ENCODE measurements at places on chromosomes 16 and 17. TPM values are rescaled to one million over a fixed set of nuclear protein-coding genes. Genes with fewer than 3 reads are reported as not detected.

The TPSAB1 gene
- 2.1 TPM for total RNA-seq

The CCL4 gene
- total RNA-seq, result not detected

The WSCD1 gene
- not detected for total RNA-seq

The BAIAP3 gene
- 10.3 TPM for total RNA-seq

The LPO gene
- not detected for total RNA-seq

The SSTR5 gene
- total RNA-seq, result not detected

The CSF3 gene
- not detected for total RNA-seq

The STAT5B gene
- total RNA-seq, result 30.9 TPM

The CD300LG gene
- not detected for total RNA-seq

The TBC1D3C gene
- not detected for total RNA-seq

The SCGB1C2 gene
- total RNA-seq, result not detected

The ZNF423 gene
- not detected for total RNA-seq

The ALDOA gene
- total RNA-seq, result 1,410 TPM

DNA sequence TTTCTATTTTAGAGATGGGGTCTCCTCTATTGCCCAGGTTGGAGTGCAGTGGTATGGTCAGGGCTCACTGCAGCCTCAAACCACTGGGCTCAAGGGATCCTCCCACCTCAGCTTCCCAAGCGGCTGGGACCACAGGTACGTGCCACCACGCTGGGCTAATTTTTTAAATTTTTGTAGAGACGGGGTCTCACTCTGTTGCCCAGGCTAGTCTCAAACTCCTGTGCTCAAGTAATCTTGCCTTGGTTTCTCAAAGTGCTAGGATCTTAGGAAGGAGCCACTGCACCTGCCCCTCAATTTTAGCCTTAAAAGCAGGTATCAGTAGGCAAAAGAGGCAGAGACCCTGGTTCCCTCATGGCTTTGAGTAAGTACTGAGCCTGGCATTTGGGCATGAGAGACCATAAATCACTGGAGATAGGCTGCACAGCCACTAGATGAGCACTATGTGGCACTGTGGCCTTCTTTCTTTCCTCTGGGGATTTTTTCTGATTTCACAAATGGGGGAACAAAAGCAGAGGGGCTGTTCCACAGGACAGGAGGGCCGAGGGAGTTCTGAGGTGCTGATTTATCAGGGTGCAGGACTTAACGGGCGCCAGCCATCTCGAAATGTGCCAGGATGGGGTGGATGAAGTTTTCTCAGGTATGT lies 82.2 kb downstream of the PLXDC1 start:
- peak; percentile 78 for DNase-seq

- DNase-seq, result no peak
These were observed 130.2 kb downstream of the MYO1D start for GRCh38 chr17:32746698-32747097.

DNA sequence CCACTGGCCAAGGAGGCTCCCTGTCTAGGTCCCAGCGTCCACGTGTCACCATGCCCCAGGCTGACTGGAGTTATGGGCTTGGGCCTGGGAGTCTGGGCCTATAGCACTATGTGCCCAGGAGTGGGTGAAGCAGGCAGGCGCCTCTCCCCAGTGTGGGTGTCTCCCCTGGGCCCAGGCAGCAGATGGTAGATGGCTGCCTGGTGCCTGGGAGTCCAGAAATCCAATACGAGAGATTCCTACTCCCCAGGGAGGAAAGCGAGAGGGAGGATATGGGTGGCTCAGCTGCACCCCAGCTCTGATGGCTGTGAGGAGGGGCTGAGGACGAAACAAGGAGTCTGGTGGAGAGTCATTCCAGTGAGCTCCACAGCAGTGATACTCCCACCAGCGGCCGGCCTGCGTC lies 5.0 kb downstream of the KCNH6 start:
- DNase-seq, result no peak

DNA sequence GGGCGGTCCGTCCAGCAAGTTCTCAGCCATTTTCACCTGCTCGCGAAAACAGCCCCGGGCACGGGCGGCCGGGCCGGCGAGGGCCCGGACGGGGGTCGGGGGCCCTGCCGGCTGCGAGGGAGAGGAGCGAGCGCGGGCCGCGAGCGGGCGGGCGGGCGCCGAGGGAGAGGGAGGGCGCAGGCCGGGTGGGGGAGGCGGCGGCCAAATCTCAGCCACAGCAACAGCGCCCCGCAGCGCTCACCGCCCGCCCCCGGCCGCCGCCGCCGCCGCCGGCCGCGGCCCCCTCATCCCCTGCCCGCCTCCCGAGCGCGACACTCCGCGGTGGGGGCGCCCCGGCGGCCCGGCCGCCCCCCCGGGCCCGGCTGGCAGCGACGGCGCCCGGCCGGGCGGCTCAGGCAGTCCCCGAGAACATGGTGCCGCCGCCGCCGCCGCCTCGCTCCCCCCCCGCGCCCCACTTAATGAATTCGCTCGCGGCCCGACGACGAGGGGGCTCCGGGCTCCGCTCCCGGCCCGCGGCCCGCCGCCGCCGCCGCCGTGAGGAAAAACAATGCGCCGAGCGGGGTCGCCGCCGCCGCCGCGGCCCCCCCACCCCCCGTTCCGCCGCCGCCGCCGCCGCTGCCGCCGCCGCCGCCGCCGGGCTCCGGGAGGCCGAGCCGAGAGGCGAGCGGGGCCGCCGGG lies 487 bp downstream of the CREBBP start:
- DNase-seq, result peak; percentile 26

DNA sequence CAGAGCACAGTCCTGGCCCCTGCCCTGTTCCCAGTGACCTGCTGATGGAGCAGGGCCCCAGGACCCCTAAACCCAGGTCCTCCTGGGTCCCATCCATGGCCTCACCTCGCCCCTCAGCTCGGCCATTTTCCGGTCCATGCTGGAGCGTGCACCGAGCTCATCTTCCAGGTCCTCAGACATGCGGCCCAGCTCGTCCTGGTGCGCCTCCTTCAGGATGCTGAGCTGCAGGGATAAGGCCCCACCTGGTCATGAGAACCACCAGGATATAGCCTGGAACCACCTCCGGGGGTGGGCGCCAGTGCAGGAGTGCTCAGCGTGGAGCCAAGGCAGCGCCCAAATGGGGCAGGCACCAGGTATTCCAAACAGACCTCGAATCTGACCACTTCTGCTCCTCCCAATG lies 17.9 kb downstream of the CCDC102A start:
- DNase-seq, result no peak

DNA sequence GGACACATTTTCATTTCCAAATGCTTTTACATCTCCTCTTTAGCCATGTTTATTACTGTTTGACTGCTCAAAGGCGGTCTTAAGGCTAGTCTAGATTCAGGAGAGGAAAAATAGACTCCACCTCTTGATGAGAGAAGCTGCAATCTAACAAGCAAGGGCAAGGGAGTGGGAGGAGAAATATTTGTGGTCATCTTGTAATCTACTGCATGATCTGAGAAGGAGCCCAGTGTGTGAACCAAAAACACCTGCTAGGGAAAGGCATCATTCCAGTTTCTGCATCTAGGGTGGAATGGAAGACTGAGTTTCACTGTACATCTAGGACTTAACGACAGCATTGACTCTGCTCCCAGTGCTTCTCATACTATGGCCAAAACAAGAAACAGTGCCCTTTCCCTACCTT lies 232.2 kb upstream of the HS3ST3A1 start:
- DNase-seq, result peak; percentile 18

DNA sequence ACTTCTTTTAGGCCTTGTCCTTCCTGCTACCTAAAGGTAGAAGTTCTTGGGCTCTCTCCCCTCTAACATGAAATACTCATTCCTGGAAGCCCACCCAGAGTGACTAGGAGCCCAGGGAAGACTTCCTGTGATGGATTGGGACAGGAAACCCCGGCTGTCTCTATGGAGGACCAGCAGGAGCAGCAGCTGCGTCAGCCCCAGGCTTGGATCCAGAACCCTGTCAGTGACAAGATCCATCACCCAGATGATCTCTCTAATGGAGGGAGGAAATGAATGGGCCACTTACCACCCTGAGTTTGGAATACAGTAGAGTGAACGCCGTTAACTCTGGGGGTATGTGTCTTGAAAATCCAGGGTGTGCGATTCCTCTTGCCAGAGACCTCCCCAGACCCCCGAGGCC lies 195.7 kb upstream of the WSCD1 start:
- DNase-seq, result peak; percentile 46

GRCh38 chr17:42045719-42046118 lies 4.7 kb downstream of the C17orf113 start:
- DNase-seq, result no peak

DNA sequence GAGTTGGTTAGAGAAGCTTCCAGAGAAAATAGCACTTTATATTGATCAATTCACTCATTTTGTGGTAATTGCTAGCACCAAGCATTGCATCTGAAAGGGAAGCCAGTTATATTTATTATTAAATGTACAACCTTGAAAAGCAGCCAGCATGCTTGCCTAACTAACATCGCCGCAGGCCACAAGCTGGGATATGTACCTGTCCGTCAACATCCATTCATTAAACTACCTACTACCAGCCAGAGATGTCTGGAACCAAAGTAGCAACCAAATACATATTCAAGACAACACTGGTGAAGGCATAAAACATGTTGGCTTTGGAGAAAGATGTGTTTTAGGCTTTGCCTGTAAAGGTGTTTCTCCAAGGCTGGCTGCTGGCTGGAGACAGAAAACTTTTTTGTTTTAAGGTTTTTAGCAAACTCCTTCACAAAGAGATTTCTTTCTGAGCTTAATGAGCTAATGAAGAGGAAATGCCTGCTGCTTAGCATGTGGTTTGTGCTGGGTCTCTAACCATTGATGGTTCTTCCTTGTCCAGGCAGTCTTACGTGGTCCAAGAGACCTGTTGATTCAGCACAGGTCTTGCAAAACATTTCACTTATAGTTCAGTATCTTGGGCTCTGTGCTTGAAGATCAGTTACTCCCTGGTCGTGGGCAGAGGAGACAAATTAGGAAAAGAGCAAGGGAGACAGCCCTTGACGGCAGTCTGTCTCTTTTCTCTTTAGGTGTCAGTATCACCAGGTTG lies 3.1 kb downstream of the ITPRIPL2 start:
- DNase-seq, result no peak

DNA sequence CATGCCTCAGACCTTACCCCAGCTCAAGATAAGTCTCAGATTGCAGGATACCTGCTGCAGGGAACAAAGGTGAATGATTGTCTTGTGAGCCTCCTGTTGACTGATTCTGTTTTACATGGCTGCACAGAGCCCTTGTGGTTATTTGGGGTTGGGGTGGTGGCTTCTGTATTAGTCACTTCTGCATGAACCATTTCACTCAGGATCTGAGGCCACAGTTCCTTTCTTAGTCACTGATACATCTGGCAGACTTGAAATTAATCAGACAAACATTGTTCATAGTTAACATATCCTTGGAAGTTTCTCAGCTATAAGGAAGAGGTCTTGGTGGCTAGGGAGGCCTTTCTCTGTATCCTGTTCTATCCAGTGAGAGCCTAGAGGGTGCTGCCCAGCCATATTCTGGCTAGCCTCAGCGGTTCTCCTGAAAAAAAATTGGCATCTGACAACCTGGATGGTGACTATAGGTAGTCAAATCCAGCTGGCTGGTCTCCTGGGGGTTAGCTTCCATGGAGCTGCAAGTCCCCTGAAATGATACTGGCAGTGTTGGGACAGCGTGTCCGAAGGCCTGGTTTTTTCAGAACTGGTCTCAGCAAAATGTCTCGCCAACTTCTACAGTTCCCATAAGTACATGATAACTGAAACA lies 8.4 kb upstream of the PLK1 start:
- peak; percentile 63 for DNase-seq

DNA sequence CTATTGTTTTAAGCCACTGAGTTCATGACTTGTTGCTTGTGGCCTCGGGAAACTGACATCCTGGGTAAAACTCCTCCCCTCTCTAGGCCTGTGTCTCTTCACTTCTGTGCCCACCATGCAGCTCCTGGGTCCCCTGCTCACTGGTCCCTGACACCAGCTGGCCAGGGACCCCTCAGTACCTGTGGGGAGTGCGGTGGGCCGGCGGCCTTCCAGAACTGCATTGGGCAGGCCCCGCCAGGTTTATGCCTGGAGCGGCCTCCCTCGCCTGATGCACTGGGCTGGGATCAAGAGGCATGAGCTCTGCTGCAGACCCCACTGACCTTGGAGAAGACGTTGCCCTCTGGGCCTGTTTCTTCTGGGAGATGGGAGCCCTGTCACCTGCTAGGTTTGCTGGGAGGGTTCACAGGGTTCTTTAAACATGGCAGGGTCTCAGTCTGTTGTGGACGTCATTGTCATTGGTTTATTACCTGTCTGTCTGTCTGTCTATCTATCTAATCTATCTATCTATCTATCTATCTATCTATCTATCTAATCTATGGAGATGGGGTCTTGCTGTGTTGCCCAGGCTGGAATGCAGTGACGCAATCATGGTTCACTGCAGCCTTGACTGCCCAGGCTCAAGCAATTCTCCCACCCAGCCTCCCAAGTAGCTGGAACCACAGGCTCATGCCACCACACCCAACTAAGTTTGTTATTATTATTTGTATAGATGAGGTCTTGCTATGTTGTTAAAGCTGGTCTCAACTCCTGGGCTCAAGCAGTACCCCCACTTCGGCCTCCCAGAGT lies 21.5 kb upstream of the RMI2 start:
- DNase-seq, result no peak

DNA sequence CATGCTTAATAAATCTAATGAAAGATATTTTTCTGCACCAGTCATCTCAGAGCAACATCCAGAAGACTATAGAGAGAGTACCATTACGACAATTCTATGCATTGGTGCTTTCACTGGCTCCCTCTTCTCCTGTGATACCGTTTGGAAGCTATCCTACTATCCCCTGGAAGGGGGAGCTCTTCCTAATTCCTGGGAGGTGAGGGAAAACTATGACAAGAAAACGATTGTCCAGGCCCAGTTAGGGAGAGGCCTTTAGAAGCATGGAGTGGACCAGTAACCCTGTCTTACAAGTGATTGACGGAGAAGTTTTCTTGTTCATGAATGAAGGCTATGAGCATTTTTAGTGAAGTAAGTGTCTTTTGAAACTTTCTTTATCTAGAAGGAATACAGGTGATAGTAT lies 150.2 kb downstream of the TANC2 start:
- no peak for DNase-seq

DNA sequence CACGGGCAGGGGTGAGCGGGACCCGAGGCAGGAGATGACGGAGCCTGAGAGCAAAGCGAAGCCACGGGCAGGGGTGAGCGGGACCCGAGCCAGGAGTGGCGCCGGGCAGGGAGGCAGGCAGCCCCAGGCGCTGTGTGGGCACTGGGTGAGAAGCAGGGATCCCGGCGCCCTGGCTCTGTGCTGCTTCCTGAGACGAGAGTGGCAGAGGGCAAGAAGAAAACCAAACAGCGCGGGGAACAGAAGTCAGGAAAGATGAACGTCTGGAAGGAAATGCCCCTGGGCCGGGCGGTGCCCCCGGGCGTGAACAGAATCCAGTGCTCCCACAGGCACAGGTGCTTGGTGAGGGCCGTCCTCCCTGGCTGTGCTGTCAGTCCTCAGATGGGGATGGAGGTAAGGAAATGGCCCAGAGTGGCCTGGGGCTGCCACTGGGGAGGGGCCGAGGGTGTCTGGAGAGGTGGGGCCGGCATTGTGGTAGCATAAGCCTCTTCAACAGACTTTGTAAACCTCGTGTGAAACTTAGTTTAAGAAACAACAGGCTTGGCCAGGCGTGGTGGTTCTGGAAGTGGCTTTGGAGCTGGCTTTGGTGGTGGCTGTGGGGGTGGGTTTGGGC lies 9.8 kb downstream of the ASPSCR1 start:
- no peak for DNase-seq

- DNase-seq, result no peak
These were observed 26.8 kb upstream of the SMPD3 start for GRCh38 chr16:68475071-68475470.

- DNase-seq, result no peak
These were observed 42.2 kb downstream of the TBCD start for GRCh38 chr17:82793974-82794630.

Measured in A172 (cell line).